ENCODE measurements at places on chromosomes 7 and 10. TPM values are rescaled to one million over a fixed set of nuclear protein-coding genes. Genes with fewer than 3 reads are reported as not detected.

BHLHA15 gene
- total RNA-seq: not detected

FAM25C gene
- not detected for total RNA-seq

CHRM2 gene
- 1.2 TPM for total RNA-seq

OPALIN gene
- total RNA-seq: not detected

SLC16A9 gene
- total RNA-seq: 1.2 TPM

INTS1 gene
- 66.2 TPM for total RNA-seq

PRKAR1B gene
- total RNA-seq: 5.9 TPM

- no peak overlapping the region for H3K27ac ChIP-seq
- H3K4me1 ChIP-seq: no peaks in the 10 kb centered on the region
- H3K36me3 ChIP-seq: no peaks in the 10 kb centered on the region
- DNase-seq: peak; percentile 93
- no peak overlapping the region for H3K4me3 ChIP-seq
Observed at GRCh38 chr10:97210543-97210960, 24.8 kb upstream of the SLIT1 start.

GRCh38 chr7:67916571-67917436, 920.2 kb downstream of the TYW1 start:
- H3K27ac ChIP-seq: no peak overlapping the region
- no peaks in the 10 kb centered on the region for H3K36me3 ChIP-seq
- DNase-seq: no peak

DNA sequence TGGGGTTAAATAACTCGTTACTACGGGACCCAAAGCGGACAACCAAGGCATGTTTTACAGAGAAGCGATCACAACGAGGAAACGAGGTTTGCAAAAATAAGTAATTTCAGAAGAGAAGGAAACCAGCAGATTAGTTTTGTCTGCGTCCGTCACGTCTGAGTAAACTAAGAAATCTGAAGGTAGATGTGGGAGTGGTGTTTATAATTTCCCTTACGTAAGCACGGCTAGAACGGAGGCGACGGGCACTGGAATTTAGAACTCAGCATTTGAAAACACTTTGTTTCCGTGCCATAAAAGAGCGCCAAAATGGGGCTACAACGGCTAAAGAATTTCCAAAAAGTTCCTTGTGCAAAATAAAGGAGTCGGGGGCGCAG, 718 bp upstream of the UMAD1 start:
- H3K27me3 ChIP-seq: no peaks in the 10 kb centered on the region
- peak overlapping the region; percentile 76 for H3K4me3 ChIP-seq
- DNase-seq: no peak

DNA sequence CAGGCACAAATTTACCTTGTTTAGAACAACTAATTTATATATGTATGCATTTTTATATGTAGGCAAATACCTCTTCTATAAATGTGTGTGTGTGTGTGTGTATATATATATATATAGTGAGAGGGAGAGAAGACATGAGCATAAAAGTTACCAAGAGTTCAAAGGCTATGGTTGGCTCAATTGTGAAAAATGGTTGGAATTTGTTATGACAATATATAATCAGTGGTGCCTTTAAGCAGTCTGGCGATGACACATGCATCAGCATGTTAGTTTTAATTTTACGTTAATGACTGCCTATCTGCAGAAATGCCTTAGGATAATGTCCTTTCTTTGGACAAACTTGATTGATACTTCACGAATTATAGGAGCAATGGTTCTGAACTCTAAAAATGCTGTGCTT, 980.8 kb upstream of the LRRTM3 start:
- H3K4me1 ChIP-seq: no peaks in the 10 kb centered on the region
- H3K36me3 ChIP-seq: no peaks in the 10 kb centered on the region
- H3K27me3 ChIP-seq: no peaks in the 10 kb centered on the region
- H3K27ac ChIP-seq: no peak overlapping the region
- no peak for DNase-seq
- H3K4me3 ChIP-seq: no peak overlapping the region

- DNase-seq: peak; percentile 67
- no peaks in the 10 kb centered on the region for H3K36me3 ChIP-seq
- H3K27ac ChIP-seq: peak overlapping the region; percentile 74
- peaks cover 37% of the 10 kb centered on the region for H3K4me1 ChIP-seq
- peak overlapping the region; percentile 24 for H3K4me3 ChIP-seq
Observed at GRCh38 chr10:88270871-88271713, 312.0 kb downstream of the RNLS start.

GRCh38 chr10:103855424-103855823, at the start of gene SH3PXD2A:
SH3PXD2A (minus strand) TSS chr10:103855576; CDS start chr10:103855266, 310 bp downstream.
- H3K4me3 ChIP-seq: peak within 1 kb of the TSS; percentile 77
- peaks cover 40% of the 10 kb centered on the region for H3K4me1 ChIP-seq
- peak within 1 kb of the TSS; percentile 98 for H3K27ac ChIP-seq
- peak; percentile 92 for DNase-seq
- H3K36me3 ChIP-seq: no peaks in the 10 kb centered on the region
- no peaks in the 10 kb centered on the region for H3K27me3 ChIP-seq

DNA sequence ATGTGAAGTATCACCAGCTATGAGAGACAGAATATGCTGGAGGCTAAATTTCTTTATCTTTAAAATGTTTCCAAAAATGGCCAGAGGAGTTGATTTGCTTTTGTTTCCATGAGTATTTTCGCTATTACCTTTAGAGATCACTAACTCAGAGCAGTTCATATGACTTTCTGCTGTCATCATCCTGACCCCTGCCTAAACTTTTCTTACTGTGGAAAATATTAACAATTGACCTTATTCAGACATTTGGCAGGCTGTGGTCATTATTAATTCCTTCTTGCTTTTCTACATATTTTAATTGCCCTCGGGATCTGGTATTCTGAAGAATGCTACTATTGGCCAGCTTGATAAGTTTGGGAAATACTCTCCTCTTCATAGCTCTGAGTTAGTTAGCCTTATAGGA, 156.5 kb downstream of the EXOC4 start:
- no peak overlapping the region for H3K27ac ChIP-seq
- no peaks in the 10 kb centered on the region for H3K4me1 ChIP-seq
- no peak overlapping the region for H3K4me3 ChIP-seq
- no peak for DNase-seq
- no peaks in the 10 kb centered on the region for H3K36me3 ChIP-seq

- peak overlapping the region; percentile 71 for H3K4me3 ChIP-seq
- peak; percentile 95 for DNase-seq
- H3K27me3 ChIP-seq: no peaks in the 10 kb centered on the region
- H3K36me3 ChIP-seq: peaks cover 4% of the 10 kb centered on the region
- no peak overlapping the region for H3K27ac ChIP-seq
Observed at GRCh38 chr7:1169409-1170368, 9.7 kb upstream of the ZFAND2A start.

DNA sequence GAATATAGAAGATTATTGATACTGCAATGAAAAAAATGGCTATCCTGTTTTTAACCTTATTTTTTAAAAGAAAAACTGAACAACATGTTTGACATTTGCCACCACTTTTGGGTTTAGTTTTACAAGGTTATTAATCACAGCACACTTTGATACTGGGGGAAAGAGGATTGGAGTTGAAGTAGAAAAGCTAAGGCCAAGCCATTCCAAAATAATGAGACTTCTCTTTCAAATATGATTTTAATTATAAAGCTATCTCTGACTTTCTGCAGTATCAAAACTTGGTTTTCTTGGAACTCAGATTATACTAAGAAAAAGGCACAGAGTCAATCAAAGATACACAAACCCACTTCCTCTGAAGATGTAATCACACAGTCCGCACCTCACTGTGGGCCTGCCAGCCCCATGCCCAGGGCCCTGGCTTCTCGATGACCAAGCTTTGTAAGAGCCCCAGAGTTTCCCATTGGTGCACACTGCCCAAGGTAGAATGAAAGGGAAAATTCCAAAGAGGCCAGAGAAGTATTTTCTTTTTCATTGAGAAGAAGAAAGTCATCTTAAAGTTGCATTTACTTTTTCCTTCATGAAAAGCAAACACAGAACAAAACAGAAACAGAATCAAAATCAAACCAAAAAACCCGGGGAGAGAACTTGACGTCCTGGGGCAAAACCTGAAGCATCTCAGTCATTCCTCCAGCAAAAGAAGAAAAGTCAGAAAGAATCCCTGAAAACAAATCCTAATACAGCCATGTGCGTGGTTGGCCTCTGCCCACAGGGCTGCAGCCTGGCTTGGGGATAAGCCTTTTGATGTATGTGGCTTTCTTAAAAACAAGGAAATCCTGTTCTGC, 187.7 kb upstream of the KLF6 start:
- H3K27me3 ChIP-seq: no peaks in the 10 kb centered on the region
- H3K27ac ChIP-seq: no peak overlapping the region
- peaks cover 1% of the 10 kb centered on the region for H3K4me1 ChIP-seq
- H3K36me3 ChIP-seq: no peaks in the 10 kb centered on the region
- H3K4me3 ChIP-seq: no peak overlapping the region
- DNase-seq: no peak

GRCh38 chr10:51075873-51076229, 1.6 kb downstream of the PRKG1 start:
- H3K27me3 ChIP-seq: peaks cover 18% of the 10 kb centered on the region
- no peak overlapping the region for H3K27ac ChIP-seq
- DNase-seq: peak; percentile 48
- no peaks in the 10 kb centered on the region for H3K36me3 ChIP-seq
- H3K4me1 ChIP-seq: peaks cover 6% of the 10 kb centered on the region

DNA sequence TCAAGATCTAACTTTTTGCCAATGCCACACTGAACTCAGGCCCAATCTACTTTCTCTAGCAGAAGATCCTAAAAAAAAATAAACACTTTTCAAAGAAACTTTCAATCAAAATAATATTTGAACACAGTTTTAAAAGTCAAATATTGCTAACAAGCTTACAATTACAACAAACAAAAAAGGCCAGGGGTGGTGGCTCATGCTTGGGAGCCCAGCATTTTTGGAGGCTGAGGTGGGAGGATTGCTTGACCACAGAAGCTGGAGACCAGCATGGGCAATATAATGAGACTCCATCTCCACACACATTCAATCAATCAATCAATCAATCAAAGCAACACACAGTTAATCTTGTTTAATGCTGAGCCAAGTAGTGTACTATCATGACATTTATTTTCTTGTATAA, 149.2 kb downstream of the CYP26A1 start:
- H3K27me3 ChIP-seq: peaks cover 5% of the 10 kb centered on the region
- no peak overlapping the region for H3K4me3 ChIP-seq
- DNase-seq: no peak

DNA sequence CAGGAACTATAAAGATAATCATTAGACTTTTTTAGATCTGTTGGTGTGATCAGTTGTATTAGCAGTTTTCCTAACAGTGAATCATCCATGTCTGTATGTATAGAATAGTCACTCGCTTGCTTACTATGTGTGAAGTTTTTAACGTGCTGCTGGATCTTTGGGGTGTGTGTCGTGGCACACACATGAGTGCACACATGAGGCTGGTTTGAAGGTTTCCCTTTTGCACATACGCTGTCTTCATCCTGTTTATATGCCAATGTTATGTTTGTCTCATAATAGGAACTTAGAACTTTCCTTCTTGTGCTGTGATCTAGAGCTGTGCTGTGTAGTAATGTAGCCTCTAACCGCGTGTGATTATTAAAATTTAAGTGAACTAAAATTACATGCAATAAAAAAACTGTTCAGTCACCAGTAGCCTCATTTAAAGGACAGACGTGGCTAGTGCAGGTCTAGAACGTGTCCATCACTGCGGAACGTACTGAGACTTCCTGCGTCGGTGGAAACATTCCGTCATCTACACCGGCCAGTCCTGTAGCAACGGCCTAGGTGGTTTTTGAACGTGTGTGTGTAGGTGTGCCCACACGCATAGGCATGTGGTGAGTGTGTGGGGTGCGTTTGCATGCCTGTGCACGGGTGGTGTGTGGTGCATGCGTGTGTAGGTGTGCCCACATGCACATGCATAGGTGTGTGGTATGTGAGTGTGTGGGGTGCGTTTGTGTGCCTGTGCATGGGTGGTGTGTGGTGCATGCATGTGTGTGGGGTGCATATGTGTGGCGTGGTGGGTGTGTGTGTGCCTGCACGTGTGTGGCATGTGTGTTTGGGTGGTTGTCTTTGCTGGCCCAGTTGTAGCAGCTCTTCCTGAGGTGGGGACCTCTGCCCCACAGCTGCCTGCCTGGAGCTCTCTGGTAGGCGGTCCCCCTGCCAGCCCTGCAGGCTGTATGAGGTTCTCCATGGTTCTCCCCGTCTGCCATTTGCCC, 56.6 kb downstream of the INPP5A start:
- no peak overlapping the region for H3K4me3 ChIP-seq
- H3K27me3 ChIP-seq: no peaks in the 10 kb centered on the region
- peak; percentile 65 for DNase-seq
- no peak overlapping the region for H3K27ac ChIP-seq

DNA sequence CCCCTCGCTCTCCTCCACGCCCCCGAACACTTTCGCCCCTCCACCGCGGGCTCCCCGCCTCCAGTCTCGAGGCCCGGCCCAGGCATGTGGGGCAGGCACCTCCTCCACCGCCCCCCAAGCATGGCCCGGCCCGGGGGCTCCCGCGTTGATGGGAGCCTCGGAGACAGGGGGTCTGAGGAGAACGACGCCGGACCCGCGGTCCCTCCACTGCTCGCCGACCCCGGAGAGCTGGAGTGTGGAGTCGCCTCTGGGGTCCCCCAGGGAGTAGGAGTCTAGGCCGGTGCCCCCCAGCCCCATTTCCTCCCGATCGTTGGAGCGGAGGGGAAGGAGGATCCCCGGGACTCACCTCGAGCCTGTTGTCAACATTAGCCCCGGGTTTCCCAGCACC, 206 bp downstream of the UPF2 start:
- H3K36me3 ChIP-seq: no peaks in the 10 kb centered on the region
- no peaks in the 10 kb centered on the region for H3K27me3 ChIP-seq
- peak overlapping the region; percentile 99 for H3K4me3 ChIP-seq
- H3K27ac ChIP-seq: peak overlapping the region; percentile 99
- DNase-seq: peak; percentile 71

DNA sequence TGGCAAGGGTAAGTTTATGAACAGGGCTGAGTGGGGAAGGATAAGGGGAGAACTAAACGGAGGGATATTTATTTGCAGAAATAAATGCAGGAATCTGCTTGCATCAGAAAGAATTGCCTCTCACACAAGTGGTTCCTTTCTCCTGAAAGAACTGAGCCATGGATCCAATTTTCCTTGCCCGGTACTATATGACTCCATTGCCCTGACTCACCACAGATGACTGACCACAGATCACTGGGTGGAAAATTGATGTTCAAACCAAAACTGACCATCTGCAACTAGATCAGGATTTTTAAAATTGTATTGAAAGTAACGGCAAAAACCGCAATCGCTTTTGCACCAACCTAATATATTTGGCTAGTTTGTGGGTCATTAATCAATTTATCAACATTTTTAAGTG, 6.2 kb upstream of the MACC1 start:
- H3K27me3 ChIP-seq: no peaks in the 10 kb centered on the region
- no peak overlapping the region for H3K27ac ChIP-seq
- no peak overlapping the region for H3K4me3 ChIP-seq
- H3K4me1 ChIP-seq: peaks cover 35% of the 10 kb centered on the region

All from osteoblast (primary cell).